Non-pigmented ciliary epithelial cell (primary cell): ENCODE measurements at places on chromosomes 12 and 14.

DNA sequence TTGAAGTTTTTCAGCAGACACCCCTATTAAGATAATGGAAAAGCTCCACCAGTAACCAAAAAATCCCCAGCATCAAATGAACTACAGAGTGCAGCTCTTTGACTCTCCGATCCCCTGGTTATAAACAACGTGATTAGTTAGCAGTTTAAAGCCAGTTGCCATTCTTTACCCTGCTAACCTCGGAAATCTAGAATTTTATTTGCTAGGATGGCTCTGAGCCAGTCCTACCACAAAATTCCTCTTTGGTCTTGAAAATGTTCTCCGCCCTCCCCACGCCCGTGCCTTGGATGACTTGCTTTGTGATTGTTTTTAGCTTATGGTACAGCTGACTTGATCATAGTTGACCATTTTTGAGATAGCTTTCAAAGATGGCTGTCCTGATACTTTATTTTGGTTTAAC lies 1.2 kb downstream of the KLHDC2 start:
- no peak for DNase-seq

DNA sequence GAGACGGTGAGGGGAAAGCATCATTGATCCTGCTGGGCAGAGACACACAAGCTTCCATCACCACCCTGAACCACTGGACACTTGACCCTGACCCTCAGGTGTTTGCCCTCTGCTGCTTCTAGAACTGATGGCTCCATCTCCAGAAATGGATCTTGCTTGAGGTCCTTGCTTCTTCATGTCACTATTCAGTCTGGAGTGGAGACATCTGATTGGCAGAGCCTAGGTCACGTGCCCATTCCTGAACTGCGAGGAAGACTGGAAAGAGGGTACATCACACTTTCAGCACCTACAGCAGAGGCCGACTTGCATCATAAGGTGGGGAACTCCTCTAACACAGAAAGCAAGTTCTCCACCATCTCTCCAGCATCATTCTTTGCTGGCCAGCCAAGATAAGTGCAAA lies 106.7 kb upstream of the COCH start:
- DNase-seq: no peak

- DNase-seq: no peak
These were observed 209.4 kb upstream of the CRY1 start for GRCh38 chr12:107302649-107303341.

DNA sequence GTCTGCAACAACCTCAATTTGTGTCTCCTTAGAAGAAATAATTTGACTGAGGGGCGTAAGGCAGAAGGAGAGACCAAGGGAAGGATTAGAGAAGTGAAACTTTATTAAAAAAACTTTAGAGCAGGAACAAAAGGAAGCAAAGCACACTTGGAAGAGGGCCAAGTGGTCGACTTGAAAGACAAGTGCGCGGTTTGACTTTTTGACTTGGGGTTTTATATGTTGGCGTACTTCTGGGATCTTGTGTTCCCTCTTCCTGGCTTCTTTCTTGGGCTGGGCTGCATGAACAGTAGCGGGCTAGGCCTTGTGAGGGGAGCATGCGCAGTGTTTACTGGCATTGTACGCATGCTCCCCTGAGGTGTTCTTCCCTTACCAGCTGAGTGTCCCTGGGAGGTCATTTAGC lies 369.3 kb upstream of the DCN start:
- no peak for DNase-seq

DNA sequence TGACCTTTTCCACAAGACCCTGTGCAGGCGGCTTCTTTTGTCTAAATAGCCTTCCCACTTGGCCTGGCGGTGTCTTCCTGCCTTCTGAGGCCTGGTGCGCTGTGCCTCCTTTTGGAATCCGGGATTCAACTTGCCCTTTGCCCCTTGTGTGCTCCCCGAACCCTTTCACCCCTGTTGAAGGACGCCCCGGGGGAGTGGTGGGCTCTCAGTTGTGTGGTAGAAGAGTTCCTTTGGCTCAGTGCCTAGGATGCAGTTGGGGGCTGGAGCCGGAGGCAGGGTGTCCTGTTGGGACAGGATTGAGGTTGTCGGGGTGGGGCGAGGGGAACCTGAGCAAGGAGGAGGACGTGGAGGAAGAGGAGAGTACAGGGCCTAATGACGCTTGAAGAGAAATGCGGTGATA lies 34.5 kb downstream of the KLC1 start:
- no peak for DNase-seq

- no peak for DNase-seq
These were observed at the start of gene ADSS1 for GRCh38 chr14:104723651-104724406. ADSS1 (plus strand) TSS chr14:104724229; CDS start chr14:104724271, 42 bp downstream.

DNA sequence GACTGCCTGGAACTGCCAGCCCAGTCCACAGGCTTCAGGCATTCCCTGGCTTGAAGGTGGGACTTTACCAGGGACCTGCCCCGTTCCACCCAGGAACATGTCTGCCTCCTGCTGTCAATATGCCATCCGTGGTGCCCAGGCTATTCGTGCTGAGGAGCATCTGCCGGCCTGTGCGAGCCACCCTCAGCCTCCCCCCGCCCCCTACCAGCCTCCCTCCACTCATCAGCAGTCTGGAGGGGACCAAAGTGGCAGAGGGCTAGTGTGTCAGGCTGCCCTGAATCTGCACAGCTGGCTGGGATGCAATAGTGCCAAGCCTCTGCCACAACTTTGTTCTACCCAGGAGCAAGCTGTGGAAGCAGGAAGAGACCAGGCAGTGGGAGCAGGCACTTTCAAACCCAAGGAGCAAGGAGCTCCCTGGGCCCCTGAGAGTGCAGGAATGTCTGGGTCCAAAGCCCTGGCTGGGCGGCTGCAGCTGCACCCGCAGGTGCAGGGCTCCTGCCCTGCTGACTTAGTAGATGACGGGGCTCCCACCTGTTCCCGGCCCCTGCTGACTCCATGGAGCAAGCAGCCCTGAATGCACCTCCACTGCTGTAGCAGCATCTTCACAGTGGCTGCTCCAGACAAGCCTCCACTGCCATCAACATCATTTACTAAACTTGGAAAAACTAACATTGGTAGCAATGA lies 423.2 kb downstream of the RERGL start:
- no peak for DNase-seq

DNA sequence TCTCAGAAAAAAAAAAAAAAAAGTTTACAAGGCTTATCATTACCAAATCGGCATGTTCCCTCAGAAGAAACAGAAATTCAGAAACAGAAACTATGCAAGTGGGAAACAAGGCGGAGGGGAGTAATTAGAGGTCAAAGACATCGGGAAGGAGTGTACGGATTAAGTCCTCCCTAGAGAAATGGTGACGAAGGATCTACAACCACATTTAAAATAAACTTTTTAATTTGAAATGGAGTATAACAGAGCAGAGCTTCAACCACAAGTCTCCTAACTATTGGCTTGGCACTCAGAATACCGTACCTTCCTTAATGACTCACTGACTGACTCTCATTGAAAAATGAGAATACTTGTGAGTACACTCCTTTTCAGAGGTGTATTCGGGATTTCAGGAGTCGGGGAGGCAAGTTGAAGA lies 908 bp downstream of the ENTPD5 start:
- DNase-seq: peak; percentile 32

GRCh38 chr12:48693572-48693971 lies 11.5 kb upstream of the KANSL2 start:
- DNase-seq: no peak

DNA sequence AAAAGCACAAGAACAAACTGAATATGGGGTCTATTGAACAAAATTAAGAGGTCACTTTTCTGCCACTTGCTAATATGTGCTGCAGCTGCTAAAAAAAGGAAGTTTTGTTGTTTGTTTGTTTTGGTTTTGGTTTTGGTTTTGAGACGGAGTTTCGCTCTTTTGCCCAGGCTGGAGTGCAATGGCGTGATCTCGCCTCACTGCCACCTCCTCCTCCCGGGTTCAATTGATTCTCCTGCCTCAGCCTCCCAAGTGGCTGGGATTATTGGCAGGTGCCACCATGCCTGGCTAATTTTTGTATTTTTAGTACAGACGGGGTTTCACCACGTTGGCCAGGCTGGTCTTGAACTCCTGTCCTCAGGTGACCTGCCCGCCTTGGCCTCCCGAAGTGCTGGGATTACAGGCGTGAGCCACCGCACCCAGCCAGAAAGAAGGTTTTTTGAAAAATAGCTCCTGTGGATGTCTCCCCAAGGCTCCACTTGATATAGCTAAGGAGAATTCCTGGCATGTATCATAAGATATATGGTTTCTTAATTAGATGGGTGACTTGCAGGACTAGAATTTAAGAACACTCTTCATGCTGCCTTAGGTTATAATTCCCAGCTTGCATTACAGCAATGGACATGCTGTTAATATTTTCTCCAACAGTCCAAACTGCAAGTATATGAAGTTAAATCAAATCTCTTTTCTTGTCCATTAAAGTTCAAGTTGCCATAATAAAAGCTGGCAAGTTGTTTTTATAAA lies 237.6 kb upstream of the AMIGO2 start:
- no peak for DNase-seq

- DNase-seq: no peak
These were observed 52.4 kb upstream of the CAPRIN2 start for GRCh38 chr12:30806989-30807694.

- no peak for DNase-seq
These were observed at the start of gene STAT6 for GRCh38 chr12:57111031-57111734. STAT6 (minus strand) TSS chr12:57111362; CDS start chr12:57108278, 3,084 bp downstream.

DNA sequence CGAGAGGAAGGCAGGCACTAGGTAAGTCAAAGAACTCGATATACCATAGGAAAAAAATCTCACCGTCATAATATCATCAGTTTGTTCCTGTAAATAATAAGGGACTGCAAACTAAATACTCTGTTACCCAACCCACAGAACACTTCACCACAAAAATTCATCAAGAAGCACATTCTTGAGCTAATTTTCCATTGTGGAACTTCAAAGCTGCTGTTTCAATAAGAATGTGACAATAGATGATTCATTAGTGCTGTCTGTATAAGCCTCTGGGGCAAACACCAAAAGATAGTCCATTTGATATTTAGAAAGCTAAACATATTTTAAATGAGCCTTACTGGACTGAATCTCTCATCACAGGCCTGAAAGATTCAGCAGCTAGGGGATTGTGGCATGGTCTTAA lies 219.4 kb downstream of the KSR2 start:
- DNase-seq: no peak

DNA sequence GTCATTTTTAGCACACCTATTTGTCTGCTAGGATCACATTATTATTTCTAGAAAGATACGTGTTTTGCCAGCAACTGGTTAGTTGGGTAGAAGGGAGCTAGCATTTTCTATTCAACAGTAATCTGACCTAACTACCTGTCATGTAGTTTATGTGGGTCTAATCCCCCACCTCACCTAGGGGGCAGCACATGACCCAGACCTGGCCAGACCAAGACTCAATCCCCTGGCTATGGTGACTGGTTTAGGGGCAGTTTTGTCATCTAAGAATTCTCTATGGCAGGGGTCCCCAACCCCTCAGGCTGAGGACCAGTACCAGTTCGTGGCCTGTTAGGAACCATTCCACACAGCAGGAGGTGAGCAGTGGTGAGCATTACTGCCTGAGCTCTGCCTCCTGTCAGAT lies 29.5 kb upstream of the EVL start:
- DNase-seq: no peak

DNA sequence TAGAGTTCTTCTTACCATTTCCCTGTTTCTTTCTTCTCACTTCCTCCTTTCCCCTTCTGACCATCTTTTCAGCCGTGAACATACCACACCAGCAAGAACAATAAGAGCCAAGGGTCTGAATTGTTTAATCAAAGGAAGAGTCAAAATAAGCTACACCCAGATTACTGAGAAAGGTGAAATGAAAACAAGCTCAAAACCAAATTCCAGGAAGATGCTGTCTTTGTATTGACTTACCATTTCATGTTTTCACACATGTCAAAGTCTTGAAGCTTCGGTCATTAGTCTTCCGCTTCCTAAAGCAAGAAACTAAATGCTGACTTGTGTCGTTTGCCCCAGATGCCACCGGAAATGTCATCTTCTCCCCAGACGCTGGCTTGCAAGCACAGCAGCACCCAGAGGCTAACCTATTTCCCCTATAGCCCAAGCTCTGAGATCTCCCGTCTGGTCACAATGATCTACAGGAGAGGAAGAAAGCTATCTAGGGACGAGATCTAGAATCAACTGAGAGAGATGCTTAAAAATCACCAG lies 136.5 kb upstream of the AMIGO2 start:
- no peak for DNase-seq

DNA sequence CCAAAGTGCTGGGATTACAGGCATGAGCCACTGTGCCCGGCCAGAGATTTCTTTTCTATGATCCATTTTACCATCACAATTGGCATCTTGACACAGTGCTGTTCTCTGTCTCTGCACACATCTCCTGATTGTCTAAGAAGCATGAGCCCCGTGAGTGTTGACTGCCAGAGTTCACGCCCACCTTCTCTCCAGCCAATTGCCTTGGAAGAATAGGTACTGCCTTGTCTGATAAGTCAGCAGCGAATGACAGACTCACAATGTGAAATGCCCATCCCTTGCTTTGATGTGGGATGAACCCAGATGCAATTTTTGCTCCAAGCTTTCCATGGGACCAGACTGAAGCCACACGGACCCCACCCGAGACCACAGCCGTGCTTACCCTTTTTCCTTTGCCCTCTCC lies 19.3 kb downstream of the EIF5 start:
- no peak for DNase-seq

DNA sequence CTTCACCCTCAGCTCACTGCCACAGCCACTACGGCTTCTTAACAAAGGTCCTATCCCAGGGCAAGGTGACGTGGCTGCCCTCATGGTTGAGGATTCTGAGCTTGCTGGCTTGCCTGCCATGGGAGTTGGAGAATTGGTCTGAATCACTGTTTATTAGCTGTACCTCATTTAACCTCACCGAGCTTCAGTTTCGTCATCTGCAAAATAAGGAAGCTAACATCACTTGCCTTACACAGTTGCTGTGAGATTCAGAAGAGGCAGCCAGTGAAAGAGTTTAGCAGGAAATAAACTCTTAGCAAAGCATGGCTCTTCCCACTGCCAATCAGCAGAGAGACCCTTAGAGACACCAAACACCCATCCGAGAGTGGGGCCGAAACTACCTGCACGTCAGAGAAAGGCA lies 90.1 kb upstream of the KCNA1 start:
- DNase-seq: no peak

DNA sequence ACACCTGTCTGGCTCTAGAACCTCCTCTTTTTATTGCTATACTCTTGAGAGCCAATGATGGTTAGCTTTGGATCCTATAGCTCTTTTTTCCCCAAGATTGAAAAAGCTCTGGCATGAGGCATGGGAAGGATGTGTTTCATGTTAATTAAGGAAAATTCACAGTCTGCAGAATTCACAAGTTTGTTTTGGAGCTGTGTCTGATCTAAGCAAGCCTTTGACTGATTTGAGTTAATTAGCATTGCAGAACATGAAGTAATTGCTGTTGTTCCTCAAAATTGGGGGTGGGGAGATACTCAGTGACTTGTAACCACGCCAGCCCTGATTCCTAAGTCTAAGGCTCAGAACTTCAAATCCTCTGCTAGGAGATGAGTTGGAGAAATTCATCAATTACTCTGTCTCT lies 205.0 kb downstream of the SUDS3 start:
- DNase-seq: no peak

DNA sequence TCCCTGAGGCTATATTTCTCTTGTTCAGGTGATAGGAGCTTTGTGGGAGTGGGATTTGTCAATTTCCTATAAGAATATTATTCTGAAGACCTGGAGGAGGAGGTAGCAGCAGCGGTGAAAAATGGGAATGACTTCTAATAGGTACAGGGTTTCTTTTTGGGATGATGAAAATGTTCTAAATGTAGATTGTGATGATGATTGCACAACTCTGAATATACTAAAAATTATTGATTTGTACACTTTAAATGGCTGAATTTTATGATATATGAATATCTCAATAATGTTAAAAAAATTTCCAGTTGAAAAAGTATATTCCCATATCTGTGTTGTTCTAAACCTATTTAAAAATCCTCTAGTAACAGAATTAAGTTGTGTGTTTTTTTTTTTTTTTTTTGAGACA lies 22.8 kb downstream of the HSD17B6 start:
- DNase-seq: no peak

GRCh38 chr14:105187935-105188524 lies 6.9 kb upstream of the NUDT14 start:
- no peak for DNase-seq
